ENCODE measurements at places on chromosomes 13 and 19. TPM values are rescaled to one million over a fixed set of nuclear protein-coding genes. Genes with fewer than 3 reads are reported as not detected.
A peak's percentile ranks its signal among the peaks of the same experiment; 100 is the strongest.

DNA sequence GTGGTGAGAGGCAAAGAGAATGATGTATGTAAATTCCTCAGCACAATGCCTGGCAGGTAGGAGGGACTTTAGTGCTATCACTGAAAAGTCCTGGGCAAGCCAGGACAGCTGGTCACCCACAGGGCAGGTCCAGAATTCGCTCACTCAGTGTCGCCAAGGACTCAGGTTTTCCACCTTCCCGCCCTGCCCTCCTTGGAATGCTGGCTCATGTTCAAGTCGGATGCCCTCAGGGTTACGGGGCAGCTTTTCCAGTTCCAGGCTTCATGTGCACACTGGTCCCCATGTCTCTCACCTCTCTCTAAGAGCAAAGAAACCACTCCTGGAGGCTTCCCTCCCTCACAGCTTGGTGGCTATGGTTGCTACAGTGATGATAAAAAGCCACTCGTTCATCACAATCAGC is 24.8 kb upstream of the NAXD start:
- H3K4me3 ChIP-seq, result no peak overlapping the region
- no peaks in the 10 kb centered on the region for H3K4me1 ChIP-seq
- DNase-seq, result no peak
- H3K27ac ChIP-seq, result no peak overlapping the region

DNA sequence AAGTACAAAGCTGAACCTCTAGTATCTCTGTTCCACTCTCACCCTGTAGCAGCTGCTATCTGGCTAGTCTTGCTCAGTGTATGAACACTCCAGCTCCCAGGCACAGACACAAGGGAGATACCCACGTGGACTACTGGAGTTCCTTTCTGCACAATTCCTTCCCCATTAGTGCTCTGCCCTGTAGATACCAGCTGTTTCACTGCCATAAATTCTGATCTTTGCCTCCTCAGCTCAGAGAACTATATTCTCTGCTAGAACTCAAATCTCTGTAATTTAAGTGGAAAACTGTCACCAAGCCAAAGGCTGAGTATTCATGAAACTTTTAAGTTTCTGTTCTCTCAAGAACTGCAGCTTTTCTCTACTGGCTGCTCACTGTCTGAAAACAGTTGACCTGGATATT is 273.7 kb downstream of the DIAPH3 start:
- H3K27me3 ChIP-seq, result no peaks in the 10 kb centered on the region
- no peaks in the 10 kb centered on the region for H3K36me3 ChIP-seq
- H3K4me3 ChIP-seq, result no peak overlapping the region
- no peak overlapping the region for H3K27ac ChIP-seq
- no peaks in the 10 kb centered on the region for H3K4me1 ChIP-seq
- no peak for DNase-seq

DNA sequence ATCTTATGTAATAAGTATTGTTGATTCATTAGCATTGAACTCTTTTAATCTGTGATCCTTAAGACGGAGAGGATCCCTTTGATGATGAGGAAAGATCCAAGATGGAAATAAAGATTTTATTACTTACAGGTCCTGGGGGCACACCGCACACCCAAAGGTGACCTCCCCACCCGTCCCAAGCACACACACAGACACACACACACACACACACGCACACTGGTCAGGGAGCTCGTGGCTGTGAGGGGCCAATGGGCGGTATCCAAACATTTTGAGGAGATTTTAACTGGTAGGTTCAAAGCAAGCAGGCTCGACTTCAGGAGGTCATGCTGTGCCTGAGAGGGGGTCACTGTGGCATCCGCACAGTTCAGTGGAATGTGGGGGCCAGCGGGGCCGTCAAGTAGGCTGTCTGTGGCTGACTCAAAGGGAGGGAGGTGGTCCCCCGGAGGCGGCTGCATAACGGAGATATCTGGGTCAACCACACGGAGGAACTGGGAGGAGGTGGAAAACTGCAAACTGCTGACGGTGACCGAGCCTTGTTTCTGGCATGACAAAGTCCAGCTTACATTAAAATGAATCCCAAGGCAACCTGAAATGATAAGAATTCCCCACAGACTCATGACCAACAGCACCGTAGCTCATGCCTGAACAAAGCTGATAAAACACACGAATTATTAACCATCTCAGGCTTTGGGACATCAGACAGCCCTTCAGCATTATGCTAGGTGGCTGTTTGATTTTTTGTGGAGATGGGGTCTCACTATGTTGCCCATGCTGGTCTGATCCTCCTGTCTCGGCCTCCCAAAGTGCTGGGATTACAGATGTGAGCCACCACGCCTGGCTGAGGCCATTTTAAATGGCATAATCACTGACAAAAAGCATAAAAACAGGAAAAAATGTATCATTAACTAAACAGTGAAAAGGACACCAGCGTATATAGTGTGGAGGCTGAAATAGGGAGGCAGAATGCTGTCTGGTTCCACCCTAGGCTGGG is 20.9 kb upstream of the SIGLEC11 start:
- DNase-seq, result no peak
- no peak overlapping the region for H3K27ac ChIP-seq
- no peaks in the 10 kb centered on the region for H3K36me3 ChIP-seq
- H3K4me1 ChIP-seq, result no peaks in the 10 kb centered on the region
- H3K27me3 ChIP-seq, result no peaks in the 10 kb centered on the region

DNA sequence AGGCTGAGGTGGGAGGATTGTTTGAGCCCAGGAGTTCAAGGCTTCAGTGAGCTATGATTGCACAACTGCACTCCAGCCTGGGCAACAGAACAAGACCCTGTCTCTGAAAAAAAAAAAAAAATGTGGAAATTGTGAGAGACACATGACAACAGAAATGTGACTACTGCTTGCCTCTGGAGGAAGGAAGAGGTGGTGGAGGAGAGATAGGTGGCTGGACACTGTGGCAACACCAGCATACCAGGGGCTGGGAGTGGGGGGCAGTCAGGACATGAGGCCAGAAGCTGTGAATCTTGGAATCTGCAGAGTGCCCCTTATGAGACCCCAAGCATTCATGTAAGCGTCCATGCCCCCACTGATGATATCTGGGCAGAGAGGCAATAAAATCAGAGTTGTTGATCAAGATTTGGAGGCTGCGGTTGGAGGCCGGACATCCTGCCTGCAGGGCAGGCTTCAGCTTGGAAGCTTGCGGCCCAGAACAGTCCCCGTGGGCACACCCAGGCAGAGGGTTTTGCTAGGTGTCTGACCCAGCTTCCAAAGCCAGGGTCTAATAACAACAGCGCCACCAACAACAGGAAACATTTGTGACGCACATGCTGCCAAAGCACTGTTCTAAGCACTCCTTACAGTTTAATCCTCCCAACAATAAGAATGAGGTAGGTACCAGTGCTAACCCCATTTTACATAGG is 16.9 kb downstream of the FAM187B start:
- H3K4me3 ChIP-seq, result no peak overlapping the region
- no peak for DNase-seq

DNA sequence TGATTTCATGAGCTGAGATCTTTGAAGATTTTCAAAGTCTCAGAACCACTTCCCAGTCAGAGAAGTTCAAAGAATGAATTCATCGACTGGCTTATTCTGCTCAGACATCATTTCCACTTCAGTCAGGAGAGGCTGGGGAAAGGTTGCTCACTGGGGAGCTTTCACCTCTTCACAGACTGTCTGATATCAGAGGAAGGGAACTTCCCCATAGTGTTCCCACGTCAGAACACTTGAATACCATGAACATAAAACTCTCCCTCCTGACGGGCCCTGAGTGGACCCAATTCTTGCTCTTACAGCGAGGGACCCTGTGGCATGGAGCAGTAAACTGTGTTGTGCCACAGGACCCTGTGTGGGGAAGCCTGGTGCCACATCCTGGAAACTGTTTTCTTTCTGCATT is 492.6 kb downstream of the COG6 start:
- no peak overlapping the region for H3K4me3 ChIP-seq
- H3K27me3 ChIP-seq, result no peaks in the 10 kb centered on the region
- no peaks in the 10 kb centered on the region for H3K4me1 ChIP-seq
- no peak overlapping the region for H3K27ac ChIP-seq
- no peak for DNase-seq

Gene RHPN2
- total RNA-seq, result 28.0 TPM

DNA sequence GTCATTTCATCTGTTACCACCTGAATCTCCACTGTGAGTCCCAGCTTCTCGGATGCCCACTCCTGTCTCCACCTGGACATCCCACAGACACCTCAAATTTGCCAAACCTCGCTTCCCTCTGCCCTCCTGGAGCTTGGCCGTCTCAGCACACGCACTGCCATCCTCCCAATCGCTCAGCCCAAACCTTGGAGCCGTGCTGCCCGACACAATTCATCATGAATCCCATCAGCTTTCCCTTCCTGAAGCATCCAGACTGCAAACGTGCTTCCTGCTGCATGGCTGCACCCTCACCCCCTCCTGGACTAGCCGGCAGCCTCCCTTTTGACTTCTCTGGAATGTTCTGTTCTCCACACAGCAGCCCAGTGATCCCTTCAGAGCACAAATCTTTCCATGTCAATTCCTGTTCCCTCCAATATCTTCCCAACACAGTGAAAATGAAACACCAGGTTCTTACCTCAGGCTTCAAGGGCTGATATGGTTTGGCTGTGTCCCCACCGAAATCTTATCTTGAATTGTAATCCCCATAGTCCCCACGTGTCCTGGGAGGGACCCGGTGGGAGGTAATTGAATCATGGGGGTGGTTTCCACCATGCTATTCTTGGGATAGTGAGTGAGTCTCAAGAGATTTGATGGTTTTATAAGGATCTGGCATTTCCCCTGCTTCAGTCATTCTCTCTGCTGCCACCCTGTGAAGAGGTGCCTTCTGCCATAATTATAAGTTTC is 1.1 kb upstream of the PROZ start:
- peaks cover 30% of the 10 kb centered on the region for H3K4me1 ChIP-seq
- H3K4me3 ChIP-seq, result no peak overlapping the region
- no peaks in the 10 kb centered on the region for H3K36me3 ChIP-seq
- DNase-seq, result no peak
- no peak overlapping the region for H3K27ac ChIP-seq
- H3K27me3 ChIP-seq, result peaks cover 22% of the 10 kb centered on the region

DNA sequence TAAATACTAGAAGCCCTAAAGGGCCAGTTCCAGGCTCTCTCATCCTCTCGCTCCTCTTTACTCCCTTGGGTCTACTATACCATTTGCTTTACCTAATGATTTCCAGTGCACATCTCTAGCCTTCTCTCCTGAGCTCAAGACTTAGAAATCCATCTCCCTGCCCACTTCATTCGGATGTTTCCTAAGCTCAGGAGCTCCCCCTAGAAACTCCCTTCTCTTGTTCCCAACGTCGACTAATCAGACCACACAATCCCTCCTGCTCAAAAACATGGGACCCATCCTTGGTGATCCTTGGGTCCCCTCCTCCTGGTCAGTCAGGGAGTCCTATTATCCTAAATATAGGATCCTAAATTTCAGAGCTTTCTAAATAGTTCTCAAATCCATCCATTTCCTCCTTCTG is 21.1 kb upstream of the STK24 start:
- H3K27ac ChIP-seq, result no peak overlapping the region
- H3K36me3 ChIP-seq, result no peaks in the 10 kb centered on the region
- peaks cover 9% of the 10 kb centered on the region for H3K4me1 ChIP-seq
- H3K27me3 ChIP-seq, result no peaks in the 10 kb centered on the region
- DNase-seq, result peak; percentile 38

DNA sequence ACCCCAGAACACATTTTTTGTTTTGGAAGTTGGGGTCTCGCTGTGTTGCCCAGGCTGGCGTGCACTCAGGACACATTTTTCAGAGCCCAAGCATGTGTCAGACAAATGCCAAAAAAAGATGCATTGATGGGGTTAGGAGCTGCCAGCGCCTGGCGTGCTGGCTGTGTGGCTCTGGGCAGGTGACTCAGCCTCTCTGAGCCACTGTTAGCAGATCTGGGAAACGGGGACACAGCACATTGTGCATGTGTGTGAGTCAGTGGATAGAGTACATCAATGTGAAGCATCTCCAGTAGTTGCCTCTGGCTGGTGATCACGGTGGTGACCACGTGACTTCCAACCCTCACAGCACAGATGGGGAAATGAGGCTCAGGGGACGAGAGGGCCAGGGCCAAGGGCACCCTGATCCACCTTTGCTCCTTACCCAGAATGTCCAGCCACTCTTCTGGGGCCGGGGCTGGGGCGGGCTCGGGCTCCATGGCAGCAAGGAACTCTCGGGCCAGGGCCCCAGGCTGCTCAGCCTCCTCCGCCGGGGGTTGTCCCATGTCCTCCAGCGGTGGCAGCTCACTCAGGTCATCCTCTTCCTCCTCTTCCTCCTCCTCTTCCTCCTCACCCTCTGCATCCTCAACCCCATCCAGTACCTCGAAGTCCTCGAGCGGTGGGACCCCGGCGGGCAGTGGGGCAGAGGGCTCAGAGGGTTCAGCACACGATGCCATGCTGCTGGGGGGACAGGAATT is 1.9 kb downstream of the FKBP8 start:
- no peak overlapping the region for H3K27ac ChIP-seq
- H3K27me3 ChIP-seq, result no peaks in the 10 kb centered on the region
- H3K36me3 ChIP-seq, result no peaks in the 10 kb centered on the region

Gene SLC10A2
- not detected for total RNA-seq

Gene IRS2
- 4.2 TPM for total RNA-seq

- no peaks in the 10 kb centered on the region for H3K27me3 ChIP-seq
- no peak overlapping the region for H3K4me3 ChIP-seq
- no peak overlapping the region for H3K27ac ChIP-seq
- H3K36me3 ChIP-seq, result no peaks in the 10 kb centered on the region
These were observed 379.8 kb downstream of the TBC1D4 start for GRCh38 chr13:75102001-75102716.

All from neural progenitor cell (in vitro differentiated cells).